Tibial artery (tissue), 4 donors: ENCODE measurements at places on chromosomes 3 and 15.

GRCh38 chr3:165643425-165643824, 193.8 kb downstream of the BCHE start:
- DNase-seq = no peak

DNA sequence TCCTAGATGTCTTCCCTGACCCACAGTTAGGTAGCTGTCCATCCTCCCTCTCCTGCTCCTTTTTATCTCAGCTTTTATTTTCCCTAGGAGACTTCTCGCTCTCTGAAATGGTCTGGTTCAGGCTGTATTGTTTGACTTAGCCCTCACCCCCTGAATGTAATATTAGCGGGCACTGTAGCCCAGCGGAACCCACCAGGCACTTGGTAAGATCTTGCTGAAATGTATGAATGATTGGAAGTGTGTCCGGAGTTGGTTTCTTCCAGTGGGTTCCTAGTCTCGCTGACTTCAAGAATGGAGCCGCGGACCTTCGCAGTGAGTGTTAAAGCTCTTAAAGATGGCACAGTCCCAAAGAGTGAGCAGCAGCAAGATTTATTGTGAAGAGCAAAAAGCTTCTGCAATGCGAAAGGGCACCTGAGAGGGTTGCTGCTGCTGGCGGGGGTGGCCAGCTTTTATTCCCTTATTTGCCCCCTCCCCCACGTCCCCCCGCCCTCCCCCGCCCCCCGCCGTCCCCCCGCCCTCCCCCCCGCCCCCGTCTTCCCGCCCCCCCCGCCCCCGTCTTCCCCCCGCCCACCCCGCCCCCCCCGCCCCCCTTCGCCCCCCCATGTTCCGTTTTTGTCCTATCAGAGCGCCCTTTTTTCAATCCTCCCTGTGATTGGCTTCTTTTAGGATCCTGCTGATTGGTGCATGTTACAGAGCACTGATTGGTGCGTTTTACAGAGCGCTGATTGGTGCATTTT, 694 bp upstream of the EEFSEC start:
- DNase-seq = no peak

- DNase-seq = no peak
Measured at GRCh38 chr3:8579096-8579495, 65.5 kb downstream of the SSUH2 start.

GRCh38 chr3:113105093-113105449, 106.3 kb upstream of the BOC start:
- no peak for DNase-seq

DNA sequence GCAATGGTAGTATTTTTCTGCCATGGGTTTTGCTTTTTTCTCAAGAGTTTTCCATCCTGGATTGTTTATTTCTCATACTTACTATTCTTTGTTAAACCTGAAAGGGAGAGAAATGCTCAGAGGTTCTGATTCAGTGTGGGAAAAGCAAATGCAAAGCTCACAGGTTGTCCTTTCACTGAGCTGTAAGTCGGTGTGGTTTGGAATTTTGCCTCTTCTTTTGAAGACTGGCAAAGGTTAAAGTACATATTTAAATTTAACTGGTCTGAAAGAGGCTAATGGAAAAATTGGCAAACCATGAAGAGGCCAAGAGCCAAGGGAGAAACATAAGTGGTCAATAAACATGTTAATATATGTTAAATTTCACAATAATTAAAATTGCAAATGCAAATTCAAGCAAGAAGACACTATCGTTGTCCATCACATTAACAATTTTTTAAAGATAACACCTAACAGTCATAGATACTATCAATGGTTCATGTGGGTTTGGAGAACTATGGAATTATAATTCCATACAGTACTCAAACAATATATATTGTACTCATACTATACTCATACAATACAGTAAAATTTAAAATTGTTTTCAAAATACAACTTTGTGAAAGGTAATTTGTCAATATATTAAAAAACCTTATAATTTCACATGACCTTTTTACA, 246.8 kb upstream of the STT3B start:
- no peak for DNase-seq

DNA sequence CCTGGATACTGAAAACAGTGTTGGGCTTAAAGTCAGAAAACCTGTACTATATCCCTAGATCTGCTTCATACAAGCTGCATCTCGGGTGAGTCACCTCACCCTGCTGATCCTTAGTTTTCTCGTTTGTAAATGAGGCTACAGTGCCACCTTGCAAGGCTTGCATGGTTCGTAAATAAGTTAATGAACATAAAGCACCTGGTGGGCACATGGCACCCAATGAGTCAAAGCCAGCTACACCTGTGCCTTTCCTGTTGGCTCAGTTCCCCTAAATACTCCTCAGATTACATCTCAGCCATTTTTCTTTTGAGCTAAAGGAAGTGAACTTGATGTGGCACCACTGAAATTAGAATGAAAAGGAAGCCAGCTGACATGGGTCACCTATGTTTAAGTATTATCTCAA, 26.5 kb downstream of the RTP1 start:
- DNase-seq = no peak

GRCh38 chr15:76429661-76430060, 93.1 kb downstream of the ISL2 start:
- no peak for DNase-seq

DNA sequence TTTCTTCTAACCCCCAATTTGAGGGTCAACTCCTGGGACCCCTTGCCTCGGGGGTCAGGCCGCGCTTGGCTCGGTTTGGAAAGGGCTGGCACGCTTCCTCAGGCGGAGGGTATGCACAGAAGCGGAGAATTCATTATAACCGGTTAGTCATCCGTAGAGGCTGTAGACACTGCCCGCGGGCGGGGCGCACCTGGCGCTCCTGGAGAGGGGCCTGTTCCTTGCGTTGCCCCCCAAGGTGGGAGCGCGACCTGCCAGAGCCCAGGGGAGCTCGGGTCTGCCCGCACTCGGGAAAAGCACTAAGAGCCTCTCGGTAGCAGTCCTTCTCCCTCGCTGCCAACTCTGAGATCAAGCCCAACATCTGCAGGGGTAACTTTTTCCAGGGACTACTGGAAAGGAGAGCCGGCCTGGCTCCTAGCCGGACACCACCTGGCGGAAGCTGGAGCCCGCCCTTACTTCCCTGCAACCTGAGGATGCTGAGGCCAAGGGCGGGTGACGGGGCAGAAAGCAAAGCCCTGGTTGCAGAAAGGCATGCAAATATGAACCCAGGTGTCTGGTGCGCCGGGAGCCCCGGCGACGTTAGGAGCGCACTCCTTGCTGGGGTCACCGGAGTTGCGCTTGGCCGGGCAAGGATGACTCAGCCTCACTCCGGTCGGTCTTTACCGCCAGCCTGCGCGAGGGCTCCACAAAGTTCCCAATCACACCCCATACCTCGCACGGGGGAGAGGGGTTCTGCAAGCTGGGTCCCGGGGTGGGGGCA, 1.5 kb upstream of the CACNA2D3 start:
- DNase-seq = no peak

DNA sequence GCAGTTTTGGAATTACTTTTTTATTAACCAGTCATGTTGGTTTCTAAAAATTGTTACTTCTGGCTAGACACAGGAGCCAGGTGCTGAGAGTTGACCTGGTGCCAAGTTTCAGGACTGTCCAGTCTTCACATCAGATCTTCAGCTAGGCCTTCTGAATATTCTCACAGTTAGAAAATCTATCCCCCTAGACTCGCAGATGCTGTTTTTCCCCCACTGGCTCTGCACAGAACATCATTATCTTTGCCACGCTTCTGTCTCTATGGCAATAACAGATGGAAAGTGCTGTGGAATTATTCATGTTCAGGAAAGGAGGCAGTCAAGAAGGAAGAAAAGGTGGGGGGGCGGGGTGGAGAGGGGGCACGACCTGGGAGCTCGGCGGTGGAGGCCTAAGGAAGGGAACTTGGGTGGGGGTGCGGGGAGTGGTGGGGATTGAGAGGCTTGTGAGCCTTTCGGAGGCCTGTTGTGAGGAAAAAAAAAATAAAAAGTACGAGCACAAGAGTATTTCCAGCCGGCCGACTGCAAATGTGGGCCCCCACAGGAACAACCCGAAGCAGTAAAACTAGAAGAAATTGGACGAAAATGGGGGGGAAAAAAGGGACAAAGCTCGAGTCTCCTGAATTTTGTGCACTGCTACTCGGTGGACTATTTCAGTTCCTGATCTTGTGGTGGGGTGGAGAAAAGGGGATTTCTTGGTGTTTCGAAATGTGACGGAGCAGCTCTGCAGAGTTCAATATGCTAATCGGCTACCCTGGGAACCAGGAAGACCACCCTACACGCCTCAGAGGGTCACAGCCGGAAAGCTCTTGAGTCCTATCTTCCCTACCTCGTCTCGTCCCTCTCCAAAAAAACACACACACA, 1.5 kb upstream of the SKIL start:
- peak; percentile 38 for DNase-seq

DNA sequence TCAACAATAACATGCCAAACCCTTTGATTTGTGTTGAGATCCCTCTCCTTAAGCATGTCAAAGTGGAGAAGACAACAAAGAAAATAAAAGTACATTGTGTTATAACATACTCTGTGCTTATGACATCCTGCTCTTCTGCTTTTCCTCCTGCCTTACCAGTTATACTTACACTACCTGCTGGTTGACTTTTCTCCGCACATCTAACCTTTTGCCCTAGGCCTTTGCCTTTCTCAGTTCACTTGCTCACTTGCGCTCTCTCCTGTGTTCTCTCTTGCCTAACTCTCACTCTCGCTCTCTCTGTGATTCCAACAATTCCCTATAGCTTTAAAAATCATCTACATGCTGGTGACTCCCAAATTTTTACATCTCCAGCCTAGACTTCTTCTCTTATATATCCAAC, 5.7 kb downstream of the DNAH12 start:
- DNase-seq = no peak

DNA sequence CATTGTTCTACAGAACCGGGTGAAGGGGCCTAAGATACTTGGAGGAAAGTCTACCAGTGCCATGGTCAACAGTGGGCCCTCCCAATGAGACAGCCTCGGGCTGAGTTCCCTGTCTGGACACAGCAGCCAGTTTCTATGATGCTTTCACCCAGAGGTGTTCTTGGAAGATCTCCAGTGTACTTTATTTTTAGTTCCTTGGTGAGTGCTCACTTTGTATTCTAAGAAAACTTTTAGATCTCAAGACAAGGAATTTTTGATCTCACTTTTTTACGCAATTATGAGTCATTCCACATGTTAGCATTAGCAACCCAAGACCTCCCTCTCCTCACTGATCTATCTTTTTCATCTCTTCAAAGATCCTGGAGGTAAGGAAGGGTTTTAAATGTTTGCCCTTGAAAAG, 287.7 kb downstream of the RORA start:
- DNase-seq = no peak

DNA sequence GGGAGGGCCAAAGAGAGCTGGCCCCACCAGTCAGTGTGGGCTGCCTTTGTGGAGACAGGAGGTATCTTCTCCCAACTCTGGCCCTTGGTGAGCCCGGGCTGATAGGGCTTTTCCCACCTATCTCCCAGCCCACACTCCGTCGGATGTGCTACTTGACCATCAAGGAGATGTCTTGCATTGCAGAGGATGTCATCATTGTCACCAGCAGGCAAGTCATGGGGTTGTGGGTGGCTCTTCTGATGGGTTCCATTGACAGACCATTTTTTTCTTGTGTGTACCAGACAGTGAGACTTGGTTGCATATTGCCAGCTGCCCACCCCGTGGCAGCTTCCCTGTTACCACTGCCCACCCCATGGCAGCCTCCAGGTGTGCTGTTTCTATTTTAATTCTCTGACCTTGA, 3.3 kb downstream of the COPG1 start:
- DNase-seq = no peak

- no peak for DNase-seq
Measured at GRCh38 chr15:31304751-31305365, 21.8 kb upstream of the KLF13 start.

GRCh38 chr3:194117104-194117845, 18.7 kb upstream of the HES1 start:
- no peak for DNase-seq

- DNase-seq = no peak
Measured at GRCh38 chr3:197846491-197846890, 55.4 kb downstream of the LRCH3 start.

GRCh38 chr3:99843590-99844258, 26.1 kb downstream of the CMSS1 start:
- no peak for DNase-seq

GRCh38 chr3:140128631-140129030, 193.6 kb downstream of the CLSTN2 start:
- no peak for DNase-seq

- DNase-seq = no peak
Measured at GRCh38 chr3:147497286-147497685, 88.1 kb downstream of the ZIC1 start.

GRCh38 chr3:184203526-184203925, 17.5 kb downstream of the ABCF3 start:
- no peak for DNase-seq

GRCh38 chr3:49670940-49671290, 3.2 kb upstream of the APEH start:
- no peak for DNase-seq

DNA sequence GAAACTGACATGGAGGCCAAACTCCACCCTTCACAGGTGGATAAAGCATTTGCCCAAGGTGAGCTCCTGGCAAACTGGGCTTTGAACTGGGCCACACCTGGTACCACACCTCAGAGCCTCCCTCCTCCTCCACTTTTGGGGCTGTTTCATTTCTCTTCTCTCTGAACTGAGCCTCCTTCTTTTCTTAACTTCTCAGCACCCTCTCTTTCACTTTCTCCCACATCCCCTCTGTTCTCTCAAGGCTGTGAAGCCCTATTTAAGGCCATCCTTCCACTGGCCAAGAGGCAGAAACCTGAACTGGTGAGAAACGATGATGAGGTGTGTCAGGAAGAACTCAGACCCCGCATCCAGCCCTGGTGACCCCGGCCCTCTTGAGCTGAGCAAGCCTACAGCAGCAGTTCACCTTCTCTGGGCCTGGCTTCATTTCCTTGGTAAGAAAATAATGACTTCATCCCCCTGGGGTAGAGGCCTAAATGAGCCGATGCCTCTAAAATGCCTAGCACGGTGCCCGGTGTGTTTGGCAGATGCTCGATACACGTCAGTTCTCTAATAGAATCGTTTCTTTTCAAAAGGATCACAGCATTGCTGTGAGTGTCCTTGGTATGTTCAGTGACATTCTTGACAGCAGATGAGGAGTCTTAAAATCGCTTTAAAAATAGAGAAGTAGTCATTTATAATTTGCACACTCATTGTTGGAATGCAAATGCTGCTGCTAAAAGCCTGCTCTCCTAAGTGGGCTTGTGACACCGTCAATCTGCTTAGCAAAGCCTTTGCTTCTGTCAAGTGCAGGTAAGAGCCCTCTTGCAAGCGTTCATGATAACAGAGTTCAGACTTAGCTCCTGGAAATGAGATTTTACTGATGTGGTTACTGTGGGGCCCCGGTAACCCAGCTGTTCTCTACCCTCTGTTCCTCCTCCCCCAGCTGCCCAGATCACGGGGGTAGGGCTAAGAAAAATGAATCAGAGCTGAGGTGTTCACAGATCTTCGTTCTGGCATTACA, 97.7 kb upstream of the ATP2B2 start:
- no peak for DNase-seq

DNA sequence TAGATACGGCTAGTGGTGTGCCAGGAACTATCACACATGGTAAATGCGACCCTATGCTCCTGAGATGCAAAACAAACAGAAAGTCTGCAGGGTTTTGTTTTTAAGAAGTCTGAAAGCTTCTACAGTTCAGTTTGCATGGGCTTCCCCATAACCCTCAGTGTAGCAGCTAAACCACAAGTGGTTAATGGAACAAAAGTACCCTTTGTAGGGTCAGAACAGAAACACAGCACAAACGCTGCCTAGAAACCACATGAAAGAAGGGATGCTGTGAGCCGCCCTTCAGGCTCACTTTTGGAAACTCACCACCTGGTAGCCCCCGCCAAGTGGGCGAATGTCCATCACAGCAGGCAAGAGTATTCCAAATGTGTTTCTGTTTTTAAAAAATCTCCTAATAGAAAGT, 46.2 kb downstream of the CTDSPL start:
- DNase-seq = no peak

- DNase-seq = no peak
Measured at GRCh38 chr3:182921665-182922355, 58.5 kb downstream of the DCUN1D1 start.
